ENCODE measurements at places on chromosomes 2 and 18. TPM values are rescaled to one million over a fixed set of nuclear protein-coding genes. Genes with fewer than 3 reads are reported as not detected.

DNA sequence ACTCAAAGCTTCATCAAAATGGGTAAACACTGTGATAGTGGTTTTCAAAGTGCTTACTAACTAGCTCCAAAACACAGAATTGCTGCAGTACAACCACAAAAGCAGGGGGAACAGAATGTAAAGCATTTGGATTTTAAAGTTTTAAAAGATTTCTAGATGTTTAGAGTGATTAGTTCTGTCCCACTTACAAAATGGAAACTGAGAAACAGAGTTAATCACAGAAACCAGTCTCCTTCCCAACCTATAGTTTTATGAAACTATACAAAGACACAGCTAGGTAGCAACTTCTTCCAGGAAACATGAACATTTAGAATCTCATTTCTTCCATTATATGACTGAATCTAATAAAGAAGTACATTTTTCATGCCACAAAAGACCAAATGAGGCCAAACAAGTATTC lies 73.8 kb upstream of the HNRNPA3 start:
- no peak for DNase-seq

GRCh38 chr18:79047556-79048244 lies 21.5 kb upstream of the ATP9B start:
- no peak for DNase-seq

GRCh38 chr2:96470109-96470508 lies 35.0 kb downstream of the NEURL3 start:
- DNase-seq: no peak

- no peak for DNase-seq
Observed at GRCh38 chr18:78242254-78242643, 737.4 kb upstream of the SALL3 start.

The HOXD10 gene
- 4.1 TPM for polyA plus RNA-seq

- DNase-seq: no peak
Observed at GRCh38 chr2:226911932-226912331, 76.1 kb downstream of the RHBDD1 start.

- DNase-seq: no peak
Observed at GRCh38 chr2:175786471-175787124, 215.5 kb downstream of the LNPK start.

The FLACC1 gene
- 0.63 TPM for polyA plus RNA-seq

- no peak for DNase-seq
Observed at GRCh38 chr18:7855028-7855427, 287.9 kb downstream of the PTPRM start.

DNA sequence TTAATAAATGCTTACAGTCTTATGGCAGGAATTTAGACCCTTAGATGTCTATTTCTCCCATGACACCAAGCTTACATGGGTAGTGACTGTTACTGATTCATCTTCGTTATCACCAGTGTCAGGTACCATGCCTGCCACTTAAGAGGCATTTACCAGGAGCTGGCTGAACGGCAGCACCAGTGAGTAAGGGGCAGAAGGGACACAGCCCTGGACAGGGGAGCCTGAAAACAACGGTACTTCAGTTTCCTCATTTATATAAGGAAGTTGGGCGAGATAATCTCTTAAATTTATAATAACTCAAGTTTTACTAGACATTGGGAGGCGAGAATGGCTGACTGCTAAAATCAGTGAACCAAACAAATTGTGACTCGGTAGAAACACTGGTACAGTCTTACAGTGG lies 1.2 kb downstream of the COA5 start:
- DNase-seq: no peak

All from urinary bladder (tissue), 4 donors.